Stimulated activated CD8-positive, alpha-beta memory T cell treated with anti-CD3 and anti-CD28 coated beads, Interleukin-15, amount 100 ng/mL, for 24 hours (primary cell): ENCODE measurements at places on chromosomes 6 and 20.

GRCh38 chr6:28635547-28636158 is 110.0 kb downstream of the GPX5 start:
- DNase-seq, result no peak

DNA sequence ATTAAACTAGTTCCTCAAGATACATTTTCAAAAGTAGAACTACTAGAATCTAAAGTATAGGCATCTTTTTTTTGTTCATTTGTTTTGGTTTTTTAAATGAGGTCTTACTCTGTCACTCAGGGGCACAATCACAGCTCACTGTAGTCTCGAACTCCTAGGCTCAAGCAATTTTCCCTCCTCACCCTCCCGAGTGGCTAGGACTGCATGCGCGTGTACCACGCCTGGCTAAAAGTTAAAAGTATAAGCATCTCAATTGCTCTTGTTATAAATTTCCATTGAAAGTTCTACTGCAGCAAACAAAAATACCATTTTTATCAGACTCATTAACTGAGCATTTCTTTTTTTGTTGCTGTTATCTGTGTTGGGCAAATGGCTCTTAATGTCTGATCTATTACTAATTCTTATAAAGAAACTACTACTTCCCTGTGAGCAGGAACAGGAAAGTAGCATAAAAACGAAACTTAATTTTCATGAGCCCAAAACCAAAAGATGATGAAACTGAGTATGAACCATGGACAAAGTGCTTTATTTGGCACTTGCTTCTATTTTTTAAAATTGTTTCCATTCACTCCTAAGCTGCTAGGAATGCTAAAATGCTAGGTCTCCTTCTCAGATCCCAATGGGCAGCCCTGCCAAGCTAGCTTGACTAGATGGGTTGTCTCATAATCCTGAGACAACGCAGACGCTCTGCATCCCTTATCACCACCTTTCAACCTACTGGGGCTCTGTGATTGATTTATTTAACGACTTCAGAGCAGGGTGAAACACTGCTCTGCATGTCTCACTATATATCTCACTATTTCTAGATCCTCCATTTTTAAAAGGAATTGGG is 36.9 kb downstream of the TRPC4AP start:
- DNase-seq, result no peak

GRCh38 chr20:10059006-10059405 is 24.2 kb downstream of the ANKEF1 start:
- DNase-seq, result no peak

DNA sequence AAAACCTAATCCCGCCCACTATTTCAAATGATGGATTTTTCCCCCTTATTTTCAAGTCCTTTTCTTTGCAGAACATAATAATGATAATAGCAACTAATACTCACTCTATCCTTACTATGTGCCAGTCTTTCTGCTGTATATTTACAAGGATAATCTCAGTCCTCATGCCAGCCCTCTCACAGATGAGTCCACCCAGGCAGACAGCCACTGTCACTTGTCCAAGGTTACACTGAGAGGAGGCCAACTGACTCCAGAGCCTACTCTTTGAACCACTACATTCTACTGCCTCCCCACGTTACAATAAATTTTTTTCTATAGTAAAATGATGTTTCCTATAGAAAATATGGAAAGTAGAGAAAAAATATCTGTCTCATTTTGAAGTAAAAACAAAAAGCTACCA is 30.9 kb downstream of the ELOVL5 start:
- no peak for DNase-seq

DNA sequence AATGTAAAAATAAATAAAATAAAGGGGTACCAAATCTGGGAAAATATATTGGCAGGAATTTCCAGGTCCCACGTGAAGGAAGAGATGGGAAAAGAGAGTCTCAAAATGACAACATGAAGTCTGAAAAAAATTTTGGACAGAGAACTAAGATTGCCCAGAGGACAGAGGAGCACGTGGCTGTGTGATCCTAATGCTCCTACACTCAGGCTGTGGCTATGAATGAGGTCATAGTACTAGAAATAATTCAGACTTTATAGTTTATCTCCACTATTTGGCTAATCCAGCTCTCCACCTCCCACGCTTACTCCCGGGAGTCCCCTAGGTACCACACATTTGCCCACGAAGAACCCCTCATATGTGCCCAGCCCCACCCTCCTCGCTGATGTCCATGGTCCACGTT is 42.8 kb upstream of the STMND1 start:
- DNase-seq, result no peak

DNA sequence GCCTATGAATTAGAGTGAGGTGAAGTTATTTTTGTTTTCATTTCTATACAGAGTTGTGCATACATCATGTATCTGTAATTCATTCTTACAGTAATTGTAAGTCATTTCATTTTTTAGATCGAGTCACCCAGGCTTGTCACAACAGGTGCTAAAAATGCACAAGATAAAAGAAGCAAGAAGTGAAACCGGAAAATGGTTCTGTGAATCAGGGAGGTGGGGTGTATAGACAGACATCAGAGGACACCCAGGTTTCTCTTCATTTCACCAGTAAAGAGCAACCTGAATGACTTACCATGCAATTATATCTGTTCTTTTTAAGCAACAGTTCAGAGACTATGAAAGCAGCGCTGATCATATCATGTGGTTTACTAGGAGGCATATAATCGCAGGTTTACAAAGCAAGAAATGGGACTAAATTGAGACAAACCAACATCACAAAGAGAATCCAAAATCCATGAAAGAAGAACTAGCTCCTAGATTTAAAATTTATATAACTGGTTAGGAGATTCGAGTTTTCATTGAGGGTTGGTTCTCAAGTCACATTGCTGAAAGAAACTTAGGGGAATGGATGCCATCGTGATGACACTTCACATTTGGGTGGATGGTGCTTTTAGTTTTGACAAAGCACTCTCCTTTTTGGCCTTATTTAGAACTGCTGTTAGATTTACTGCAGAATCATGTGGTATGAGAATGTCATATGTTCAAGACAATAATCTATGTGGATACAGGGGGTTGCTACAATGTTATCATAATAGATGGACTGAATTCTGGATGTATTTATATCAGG is 27.9 kb upstream of the TBC1D7 start:
- DNase-seq, result no peak

DNA sequence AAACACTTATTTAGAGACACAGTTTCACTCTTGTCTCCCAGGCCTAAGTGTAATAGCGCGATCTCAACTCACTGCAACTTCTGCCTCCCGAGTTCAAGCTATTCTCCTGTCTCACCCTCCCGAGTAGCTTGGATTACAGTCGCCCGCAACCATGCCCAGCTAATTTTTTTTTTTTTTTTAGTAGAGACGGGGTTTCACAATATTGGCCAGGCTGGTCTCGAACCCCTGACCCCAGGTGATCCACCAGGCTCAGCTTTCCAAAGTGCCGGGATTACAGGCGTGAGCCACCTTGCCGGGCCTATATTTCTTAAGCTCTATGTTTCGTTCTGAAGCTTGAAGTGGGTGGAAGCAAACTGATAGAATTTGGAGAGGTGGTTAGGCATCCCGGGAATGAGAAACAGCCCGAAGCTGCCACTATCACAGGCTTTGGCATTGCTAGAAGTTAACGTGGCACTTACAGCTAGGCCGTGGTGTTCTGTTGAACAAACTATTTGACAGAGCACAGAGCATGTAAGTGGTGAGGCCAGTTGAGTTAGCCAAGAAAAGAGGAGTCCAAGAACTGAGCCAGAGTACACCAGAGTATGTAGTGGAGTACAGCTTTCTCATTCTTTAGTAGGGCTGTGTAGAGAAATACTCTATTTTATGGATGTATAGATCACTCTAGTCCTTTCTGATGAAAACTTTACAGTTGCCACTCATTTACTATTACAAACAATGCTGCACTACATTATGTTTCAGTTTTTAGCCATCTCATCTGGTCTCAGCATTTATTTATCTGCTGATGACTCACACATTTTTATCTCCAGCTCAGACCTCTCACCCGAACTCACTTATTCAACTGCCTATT is 62.0 kb upstream of the HFE start:
- no peak for DNase-seq

DNA sequence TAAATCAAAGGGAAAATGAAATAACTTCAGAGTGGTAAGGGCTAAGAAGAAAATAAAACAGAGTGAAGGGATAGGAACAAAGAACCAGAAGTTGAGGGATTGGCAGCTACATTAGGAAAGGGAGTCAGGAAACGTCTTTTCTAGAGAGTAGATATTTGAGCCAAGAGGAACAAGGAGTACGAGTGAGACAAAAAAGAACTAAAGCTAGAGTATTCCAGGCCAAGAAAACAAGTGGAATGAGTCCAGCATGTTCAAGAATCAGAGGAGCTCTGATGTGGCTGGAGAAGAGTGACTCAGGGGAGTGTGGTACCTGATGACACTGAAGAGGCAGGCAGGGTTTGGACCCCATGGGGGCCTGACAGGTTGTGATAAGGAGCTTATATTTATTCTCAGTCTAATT is 66.3 kb downstream of the CEP162 start:
- no peak for DNase-seq

- no peak for DNase-seq
Measured at GRCh38 chr6:137102851-137103492, 58.2 kb upstream of the IL20RA start.

DNA sequence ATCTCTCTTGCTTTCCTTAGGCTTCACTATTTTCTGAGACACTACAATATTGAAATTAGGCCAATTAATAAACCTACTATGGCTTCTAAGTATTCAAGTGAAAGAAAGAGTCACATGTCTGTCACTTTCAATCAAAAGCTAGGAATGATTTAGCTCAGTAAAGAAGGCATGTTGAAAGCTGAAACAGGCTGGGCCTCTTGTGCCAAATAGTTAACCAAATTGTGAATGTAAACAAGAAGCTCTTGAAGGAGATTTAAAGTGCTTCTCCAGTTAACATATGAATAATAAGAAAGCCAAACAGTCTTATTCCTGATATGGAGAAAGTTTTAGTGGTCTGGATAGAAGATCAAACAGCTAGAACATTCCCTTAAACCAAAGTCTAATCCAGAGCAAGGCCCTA is 236.3 kb downstream of the OTOR start:
- DNase-seq, result no peak

GRCh38 chr6:166010136-166010960 is 157.3 kb downstream of the TBXT start:
- DNase-seq, result no peak

GRCh38 chr6:158047563-158048323 is 66.1 kb downstream of the SYNJ2 start:
- no peak for DNase-seq

GRCh38 chr20:51634257-51634656 is 91.7 kb upstream of the NFATC2 start:
- no peak for DNase-seq

DNA sequence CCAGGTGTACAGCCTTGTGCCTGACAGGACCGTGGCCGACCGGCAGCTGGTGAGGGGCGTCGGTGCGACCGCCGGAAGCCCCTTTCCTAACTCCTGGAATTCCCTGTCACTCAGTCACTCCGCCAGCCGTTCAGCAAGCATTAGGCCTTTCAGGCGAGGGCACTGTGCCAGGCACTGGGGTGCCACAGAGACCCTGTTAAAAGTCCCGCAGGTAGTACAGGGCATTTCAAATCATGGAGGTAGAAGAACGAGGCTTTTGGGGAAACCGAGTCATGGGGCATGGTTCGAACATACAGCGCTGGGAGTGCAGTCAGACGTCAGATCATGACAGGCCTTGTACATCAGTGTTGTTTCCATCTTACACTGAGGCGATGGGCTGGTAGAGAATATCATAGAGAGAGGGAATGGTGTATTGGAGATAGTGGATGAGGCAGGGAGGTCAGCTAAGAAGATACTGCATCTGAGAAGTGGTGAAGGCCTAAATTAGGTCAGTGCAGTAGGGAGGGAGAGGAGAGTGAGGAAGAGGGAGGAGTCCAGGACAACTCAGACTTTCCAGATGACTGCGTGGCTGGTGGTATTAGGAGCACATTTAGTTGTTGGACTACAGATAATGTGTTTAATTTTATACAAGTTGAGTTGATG is 892 bp upstream of the DXO start:
- no peak for DNase-seq

GRCh38 chr6:68410021-68410420 is 225.1 kb upstream of the ADGRB3 start:
- no peak for DNase-seq

- no peak for DNase-seq
Measured at GRCh38 chr20:51549474-51549873, 7.0 kb upstream of the NFATC2 start.
